Stimulated activated CD4-positive, alpha-beta T cell treated with anti-CD3 and anti-CD28 coated beads, TNF-alpha, amount 100 ng/mL, for 4 hours (primary cell): ENCODE measurements at places on chromosomes 6 and 20.

- no peak for DNase-seq
These were observed 37.0 kb downstream of the MDFI start for GRCh38 chr6:41675176-41675775.

DNA sequence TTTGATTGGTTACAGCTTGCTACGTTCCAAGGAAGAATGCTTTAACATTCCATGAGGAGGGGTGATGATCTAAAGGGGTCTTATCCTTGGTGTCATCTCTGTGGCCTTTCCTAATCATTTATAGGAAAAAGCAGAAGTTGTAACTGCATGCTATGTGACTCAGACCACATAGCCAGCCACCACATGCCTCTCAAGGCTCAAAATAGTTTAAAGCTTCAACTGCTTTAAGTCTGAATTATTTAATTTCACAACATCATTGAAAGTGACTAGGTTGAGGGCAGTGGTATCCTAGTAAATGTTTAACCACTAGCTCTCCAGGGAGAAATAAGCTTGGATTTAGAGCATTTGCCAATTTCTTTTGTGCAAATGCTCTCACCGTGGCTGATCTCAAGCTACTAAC, 29.7 kb downstream of the MC3R start:
- no peak for DNase-seq

DNA sequence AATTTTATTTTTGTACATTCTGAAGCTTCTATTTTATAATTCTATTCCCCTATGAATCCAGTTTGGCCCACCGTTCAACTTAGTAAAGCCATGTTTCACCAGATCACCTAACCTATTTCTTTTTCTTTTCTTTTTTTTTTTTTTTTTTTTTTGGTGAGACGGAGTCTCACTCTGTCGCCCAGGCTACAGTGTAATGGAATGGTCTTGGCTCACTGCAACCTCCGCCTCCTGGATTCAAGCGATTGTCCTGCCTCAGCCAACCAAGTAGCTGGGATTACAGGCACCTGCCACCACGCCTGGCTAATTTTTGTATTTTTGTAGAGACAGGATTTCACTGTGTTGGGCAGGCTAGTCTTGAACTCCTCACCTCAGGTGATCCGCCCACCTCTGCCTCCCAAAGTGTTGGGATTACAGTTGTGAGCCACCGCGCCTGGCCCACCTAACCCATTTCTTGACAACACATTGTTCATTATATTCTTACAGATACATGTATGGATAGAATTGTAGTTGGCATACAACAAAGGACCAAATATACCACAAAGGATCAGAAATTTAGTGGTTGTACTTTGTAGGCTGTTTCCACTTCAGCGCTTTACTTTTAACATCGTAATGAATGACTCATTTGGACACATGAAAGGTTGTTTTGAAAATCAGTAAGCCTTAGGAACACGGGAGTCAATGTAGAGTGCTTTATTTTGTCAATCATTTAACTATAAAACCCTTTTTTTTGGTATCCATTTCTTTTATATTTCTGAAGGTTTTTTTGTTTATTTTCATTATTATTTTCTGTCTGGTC, 63.2 kb downstream of the GJA1 start:
- DNase-seq: no peak

DNA sequence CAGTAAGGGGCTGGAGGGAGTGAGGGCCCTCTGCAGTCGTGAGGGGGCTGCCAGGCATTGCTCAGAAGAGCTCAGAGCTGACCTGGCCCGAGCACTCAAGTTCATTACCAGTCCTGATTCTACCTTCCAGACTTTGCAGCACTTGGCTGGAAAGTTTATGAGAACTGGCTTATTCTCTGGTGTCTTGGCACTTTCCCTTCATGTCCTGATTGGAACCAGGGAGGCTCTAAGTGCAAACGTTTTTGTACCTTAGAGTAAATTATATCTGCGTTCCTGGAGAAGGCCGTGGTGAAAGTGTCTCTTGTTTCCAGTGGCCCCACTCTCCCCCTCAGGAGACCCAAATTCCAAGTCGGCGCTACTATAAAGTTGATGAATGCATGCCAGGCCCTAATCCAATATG, 402.3 kb downstream of the CDC5L start:
- DNase-seq: no peak

GRCh38 chr6:158879180-158879579, 60.0 kb upstream of the EZR start:
- no peak for DNase-seq

GRCh38 chr6:85580878-85581267, 12.8 kb downstream of the SNX14 start:
- no peak for DNase-seq

DNA sequence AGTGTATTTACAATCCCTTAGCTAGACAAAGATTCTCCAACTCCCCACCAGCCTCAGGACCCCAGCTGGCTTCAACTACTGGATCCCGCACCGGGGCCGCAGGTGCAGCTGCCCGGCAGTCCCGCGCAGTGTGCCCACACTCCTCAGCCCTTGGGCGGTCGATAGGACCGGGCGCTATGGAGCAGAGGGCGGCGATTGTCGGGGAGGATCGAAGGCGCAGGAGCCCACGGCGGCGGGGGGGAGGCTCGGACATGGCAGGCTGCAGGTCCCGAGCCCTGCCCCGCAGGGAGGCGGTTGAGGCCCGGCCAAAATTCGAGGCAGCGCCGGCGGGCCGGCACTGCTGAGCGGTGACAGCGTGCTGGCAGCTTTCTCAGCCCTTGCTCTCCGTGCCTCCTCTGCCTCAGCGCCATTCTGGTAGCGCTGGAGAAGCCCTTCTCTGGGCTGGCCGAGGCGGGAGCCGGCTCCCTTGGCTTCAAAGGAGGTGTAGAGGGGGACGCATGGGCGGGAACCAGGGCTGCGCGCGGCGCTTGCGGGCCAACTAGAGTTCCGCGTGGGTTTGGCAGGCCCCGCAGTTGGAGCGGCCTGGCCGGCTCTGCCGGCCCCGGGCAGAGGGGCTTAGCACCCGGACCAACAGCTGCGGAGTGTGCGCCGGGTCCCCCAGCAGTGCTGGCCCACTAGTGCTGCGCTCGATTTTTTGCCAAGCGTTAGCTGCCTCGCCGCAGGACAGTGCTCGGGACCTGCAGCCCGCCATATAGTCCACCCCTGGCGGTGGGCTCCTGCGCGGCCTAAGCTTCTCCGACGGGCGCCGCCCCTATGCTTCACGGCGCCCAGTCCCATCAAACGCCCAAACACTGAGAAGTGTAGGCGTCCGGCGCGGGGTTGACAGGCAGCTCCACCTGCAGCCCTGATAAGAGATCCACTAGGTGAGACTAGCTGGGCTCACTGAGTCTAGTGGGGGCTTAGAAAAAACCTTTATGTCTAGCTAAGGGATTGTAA, 32.4 kb upstream of the KIF13A start:
- no peak for DNase-seq

DNA sequence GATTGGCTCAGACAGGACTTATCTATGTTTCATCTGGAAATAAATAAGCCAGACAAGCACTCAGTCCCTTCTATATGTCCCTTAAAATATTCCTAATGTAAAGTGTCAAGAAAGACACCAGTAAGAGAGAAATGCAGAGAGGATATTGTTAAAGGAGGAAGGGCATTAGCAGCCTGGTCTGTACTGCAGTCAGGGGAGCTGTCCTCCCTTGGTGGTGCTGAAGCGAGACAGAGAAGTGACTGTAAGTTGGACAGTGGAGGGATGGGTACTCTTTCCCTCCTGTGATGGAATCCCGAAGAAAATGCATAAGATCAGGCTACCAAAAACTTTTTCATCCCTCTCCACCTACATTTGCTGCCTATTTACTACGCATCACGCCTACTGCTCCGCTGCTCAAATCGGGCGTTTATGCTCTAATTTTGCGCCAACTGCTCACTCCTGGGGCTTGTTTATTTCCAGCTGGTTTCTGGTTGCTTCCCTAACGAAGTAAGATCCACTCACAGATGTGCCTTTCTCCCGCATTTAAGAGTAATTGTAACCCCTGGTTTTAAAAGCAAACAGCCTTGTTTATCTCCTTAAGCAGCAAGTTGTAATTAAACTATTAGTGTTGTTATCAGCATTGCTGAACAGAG, 35.2 kb downstream of the PHACTR1 start:
- no peak for DNase-seq

- DNase-seq: no peak
These were observed 341.0 kb upstream of the OPRM1 start for GRCh38 chr6:153698001-153698400.

GRCh38 chr20:5836569-5836968, 86.4 kb downstream of the SHLD1 start:
- no peak for DNase-seq

GRCh38 chr6:136502786-136503185, 47.4 kb downstream of the MAP7 start:
- DNase-seq: no peak

- DNase-seq: no peak
These were observed 429 bp downstream of the GDF5 start for GRCh38 chr20:35437599-35437998.

GRCh38 chr6:168097621-168098430, 18.8 kb upstream of the FRMD1 start:
- no peak for DNase-seq

DNA sequence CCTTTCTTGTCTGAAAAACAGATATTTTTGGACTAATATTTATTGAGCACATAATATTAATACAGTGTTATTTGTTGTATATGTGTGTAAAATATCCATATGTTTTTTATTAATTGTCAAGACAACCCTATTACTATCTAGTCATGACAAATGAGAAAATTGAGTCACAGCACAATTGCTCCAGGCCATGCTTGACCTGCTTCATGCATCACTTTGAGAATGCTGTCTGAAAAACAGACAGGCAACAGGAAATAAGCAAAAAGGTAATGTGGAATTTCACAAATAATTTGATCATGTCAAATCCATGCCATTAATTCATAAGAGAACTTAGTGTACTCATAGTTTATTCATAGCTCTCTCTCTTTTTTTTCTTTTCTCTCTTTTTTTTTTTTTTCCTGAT, 246.5 kb downstream of the RIMS1 start:
- no peak for DNase-seq

DNA sequence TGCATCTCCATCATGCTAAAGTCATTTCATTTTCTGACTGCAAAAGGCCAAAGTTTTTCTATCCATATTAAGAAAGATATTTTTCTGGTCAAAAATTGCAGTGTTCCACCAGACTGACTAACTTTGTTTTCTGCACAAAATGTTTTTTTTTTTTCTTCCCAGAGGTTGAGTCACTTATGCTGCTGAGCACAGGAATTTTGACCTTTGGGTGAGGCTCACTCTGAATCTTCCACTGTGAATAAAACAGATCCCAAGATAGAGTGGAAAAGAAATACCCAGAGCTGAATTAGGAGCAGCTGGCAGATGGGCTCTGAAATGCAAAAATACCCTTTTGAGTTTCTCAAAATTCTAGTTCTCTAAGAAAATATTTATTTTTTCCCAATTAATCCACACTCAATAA, 996.8 kb downstream of the KIF16B start:
- DNase-seq: no peak

GRCh38 chr20:63568986-63569949, 4.8 kb downstream of the HELZ2 start:
- DNase-seq: no peak

- no peak for DNase-seq
These were observed 254.4 kb upstream of the RUNX2 start for GRCh38 chr6:45073771-45074170.

GRCh38 chr20:53870426-53871315, 199.7 kb downstream of the BCAS1 start:
- DNase-seq: no peak

DNA sequence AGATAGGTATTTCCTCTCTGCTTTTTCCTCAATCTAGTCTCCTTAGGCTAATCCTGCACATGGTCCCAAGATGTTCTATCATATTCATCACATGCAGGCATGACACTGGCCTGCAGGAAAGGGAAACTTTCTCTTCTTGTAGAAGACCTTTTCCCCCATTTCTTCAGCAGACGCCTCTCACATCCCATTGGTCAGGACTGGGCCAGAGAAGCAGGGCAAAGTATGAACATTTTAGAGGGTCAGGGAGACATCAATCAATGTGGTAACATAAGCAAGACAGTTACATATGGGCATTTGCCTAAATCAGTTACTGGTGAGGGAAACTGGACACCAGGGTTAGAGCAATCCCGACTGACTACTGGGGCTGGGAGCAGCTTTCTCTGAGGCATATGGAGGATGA, 90.1 kb downstream of the CRYBG1 start:
- DNase-seq: no peak

- no peak for DNase-seq
These were observed 51.8 kb downstream of the ABRACL start for GRCh38 chr6:139080255-139080920.

DNA sequence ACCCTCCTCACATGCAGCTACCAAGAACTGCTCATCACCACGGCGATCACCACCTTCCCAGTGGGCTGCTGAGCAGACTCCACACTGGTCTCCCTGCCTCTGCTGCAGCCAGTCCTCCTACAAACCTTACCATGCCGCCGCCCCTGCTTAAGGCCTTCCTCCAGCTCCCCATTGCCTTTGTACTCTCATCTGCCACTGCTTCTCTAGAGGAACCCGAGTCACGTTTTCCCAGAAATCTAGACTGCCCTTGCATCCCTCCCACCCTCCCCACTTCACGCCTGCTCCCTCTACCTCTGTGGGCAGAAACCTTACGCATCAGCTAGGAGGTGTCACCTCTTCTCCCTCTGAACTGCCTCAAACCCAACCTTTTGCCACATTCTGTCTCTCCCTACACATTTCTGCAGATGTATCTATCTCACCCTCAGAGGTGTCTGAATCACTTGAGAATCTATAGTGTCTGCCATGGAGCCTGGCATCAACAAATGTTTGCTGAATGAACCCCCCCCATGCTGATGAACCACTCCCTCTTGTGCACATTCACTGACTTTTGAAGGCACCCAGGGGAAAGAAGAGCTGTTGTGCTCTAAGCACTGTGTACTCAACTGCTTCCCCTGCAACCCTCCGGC, 4.3 kb downstream of the E2F1 start:
- DNase-seq: no peak

DNA sequence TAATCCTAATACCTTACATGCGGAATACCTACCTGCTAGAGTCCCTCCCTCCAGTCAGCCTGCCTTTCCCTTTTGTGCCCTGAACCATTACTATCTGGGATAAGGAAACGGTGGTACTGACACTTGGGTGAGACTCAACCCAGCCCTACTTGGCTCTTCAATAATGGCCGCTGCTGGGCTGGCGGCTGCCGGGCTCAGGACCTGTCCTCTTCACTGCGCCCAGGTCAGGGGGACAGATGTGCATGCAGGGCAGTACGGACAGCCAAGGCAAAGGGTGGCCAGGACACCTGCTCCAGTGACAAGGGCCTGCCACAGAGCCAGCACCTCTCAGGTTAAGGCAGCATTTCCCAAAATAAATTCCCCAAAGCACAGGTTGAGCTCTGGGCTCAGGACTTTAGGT, 29.9 kb downstream of the UBE2V1 start:
- DNase-seq: no peak

- DNase-seq: no peak
These were observed 189.4 kb upstream of the PREP start for GRCh38 chr6:105592329-105592728.

GRCh38 chr6:106974336-106974998, at the start of gene CD24:
CD24 (minus strand) TSS chr6:106974729; CDS start chr6:106974646, 83 bp downstream.
- DNase-seq: peak; percentile 28

- DNase-seq: no peak
These were observed 213.5 kb upstream of the FAM83B start for GRCh38 chr6:54632984-54633565.

GRCh38 chr6:129009851-129010250, 126.9 kb downstream of the LAMA2 start:
- DNase-seq: no peak

GRCh38 chr20:51955756-51956155, 153.4 kb upstream of the SALL4 start:
- no peak for DNase-seq
